Choroid plexus epithelial cell (primary cell): ENCODE measurements at places on chromosomes 5 and 9.

DNA sequence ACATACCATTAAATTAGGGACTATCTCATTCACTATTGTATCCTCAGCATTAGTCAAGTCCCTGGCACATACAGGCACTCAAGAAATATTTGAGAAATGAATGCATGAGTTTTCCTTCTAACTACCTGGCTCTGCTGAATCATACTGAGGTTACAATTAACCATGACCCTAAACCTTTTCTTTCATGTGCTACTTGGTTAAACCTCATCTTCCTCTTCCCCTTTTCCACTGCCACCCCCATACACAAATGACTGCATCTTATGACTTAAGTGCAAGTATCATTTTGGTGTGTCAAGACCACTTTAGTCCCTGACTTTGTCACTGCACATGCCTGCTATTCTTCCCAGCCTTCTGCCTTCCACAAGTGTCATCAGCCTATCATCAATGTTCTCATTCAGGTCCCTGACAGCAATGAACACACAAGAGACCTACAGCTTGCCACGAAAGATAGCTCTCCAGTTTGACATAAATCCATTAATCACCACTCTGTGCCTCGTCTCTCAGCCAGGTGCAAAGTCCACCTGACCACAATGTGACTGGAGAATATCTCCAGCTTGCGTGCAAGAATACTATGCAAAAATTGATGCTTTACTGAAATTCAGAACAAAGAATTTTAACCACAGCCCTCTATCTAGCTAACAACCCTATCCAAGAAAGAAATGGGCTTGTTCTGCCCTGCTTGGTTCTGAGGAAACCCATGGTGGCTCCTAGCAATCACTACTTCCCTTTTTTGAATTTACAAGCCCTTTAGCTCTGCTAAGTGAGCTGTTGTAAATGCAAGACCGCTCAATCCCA, 74.5 kb downstream of the MAPKAP1 start:
- DNase-seq: no peak

DNA sequence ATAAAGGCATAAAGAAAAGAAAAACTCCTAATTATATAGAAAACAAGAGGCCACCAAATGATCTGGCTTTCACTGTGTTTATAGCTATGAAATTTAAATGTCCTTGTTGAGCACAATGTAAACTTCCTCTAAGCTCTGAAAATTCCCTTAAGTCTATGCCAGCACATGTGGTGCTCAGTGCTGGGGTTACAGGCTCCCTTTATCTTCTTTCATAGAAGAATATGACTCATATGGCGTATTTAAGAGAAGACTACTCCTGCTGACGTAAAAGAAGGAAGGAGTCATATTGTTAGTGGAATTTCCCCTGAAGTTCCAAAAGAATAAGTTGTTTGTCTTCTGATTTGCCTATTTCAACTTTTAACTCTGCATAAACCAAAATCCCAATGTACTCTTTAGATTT, 30.4 kb downstream of the RNF145 start:
- DNase-seq: peak; percentile 99

DNA sequence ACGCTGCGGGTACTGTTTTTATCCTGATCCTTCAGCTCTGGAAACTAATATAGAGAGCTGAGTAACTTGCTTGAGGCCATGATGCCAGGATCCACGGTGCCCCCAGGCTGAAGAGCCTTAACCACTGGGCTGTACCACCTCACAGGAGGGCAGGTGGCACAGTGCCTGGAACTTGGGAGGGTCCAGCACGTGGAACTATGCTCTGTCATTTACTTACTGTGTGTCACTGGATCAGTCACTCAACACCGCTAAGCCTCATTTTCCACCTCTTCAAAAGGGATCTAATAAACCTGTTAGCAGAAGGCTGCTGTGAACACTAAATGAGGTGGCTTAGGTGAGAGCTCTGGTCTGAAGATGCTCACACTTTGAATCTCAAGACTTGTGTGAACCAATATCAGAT, 29.6 kb downstream of the KCNIP1 start:
- no peak for DNase-seq

GRCh38 chr9:132585954-132586829, 3.8 kb downstream of the BARHL1 start:
- no peak for DNase-seq

DNA sequence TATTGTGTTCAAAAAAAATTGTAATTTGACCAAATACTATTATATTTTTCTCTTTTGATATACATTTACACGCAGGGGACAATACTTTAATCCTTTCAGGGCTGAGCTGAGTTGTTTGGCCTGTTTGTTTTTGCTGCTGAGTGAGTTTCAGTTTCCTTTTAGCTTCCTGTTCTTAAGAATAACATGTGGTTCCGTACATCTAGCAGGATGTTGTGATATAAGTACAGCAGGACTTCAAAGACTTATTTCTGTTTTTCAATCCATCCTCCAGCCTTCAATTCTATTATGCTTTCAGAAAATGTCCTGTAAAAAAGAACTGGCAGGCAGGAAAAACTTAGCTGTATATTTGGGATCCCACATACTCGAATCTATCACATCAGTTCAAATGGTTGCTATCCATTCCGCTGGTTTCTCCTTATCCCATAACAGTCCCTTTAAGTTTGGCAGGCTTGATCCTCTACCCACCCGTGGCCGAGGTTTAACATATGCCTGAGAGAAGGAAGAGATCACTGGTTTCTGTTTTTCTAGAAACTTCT, 1037.3 kb upstream of the ACO1 start:
- peak; percentile 90 for DNase-seq

GRCh38 chr5:119315516-119315949, 40.3 kb upstream of the TNFAIP8 start:
- peak; percentile 71 for DNase-seq

DNA sequence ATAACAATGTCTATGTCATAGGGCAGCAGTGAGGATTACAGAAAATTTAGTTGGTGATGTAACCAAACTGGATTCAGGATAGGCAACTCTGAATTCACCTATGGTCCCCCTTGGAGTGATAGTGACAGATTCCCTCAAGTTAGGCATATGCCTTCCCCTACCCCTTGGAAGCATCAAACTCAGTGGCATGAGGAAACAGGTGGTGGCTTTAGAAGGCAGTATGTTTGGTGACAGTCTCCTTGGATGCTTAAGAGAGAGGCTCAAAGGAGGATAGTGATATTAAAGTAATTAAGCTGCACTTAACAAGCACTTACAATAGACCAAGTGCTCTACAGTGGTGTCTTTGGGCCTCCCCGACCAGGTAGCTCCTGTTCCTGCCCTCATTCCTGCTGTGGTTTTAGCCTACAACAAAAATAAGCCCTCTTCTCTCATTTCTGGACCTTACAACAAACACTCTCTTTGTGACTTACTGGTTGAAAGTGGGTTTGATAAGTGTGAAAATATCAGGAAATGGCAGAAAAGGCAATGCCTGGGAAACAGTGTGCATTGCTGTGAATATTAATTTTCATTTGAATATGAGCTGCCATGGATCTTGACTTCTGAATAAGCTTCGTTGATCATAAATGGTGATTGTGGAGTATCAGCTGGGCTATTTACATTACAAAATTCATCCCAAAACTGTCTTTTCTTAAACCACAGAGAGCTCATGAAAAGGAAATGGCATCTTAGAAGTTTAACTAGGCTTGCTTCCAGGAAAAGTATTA, 29.2 kb downstream of the NR4A3 start:
- DNase-seq: no peak

DNA sequence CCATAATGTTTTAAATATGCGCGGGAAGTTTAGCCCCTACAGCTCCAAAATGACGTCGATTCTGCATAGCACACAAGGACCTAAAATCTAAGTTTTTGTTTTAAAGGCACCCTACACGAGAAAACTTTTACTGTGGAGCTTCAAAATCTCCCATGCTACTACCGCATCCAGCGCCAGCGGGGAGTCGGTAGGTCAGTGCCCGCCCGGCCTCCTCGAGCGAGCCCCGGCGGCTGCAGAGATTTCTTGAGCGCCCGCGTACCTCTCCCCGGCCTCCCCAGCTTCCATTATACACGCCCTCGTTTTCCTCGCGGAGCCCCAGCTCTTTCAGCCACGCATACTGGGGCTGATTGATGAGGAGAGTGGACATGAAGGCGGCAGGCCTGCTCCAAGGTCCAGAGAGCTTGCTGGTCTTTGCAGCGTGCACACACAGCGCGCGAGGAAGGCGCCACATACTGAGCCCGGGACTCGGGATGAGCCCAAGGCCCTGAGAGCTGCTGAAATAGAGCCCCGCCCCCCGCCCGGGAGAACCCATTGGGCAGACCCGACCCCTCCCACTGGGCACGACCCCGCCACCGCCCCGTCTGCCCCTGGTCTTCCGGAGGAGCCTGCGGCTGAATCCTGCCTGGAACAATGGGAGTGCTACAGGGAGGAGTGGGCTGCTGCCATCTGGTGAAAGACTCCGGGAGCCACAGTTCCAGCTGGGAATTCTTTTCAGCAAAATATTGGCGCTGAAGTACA, at the start of gene ALDH7A1:
Gene ALDH7A1, minus strand, starts transcription at position 472 of the 738 bp plus-strand sequence. Its CDS starts 21 bp downstream, at position 451.
- peak; percentile 88 for DNase-seq

DNA sequence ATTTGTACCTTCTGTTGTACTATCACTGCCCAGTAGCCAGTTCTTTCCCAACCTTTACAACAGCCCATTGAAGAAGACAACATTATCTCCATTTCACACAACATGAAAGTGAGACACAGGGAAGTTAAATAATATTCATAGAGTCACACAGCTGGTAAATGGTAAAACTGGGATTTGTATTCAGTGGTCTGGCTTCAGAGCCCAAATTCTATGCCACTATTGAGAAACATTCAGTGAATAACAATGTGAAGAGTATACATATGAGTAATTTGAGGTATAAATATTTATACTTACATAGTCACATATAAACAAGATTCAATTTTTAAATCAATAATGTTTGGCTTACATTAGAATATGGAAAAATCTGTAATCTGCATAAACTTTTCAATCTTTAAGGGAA, 13.8 kb downstream of the SMIM15 start:
- DNase-seq: no peak
